H1 (cell line): ENCODE measurements at places on chromosomes 16 and 17. TPM values are rescaled to one million over a fixed set of nuclear protein-coding genes. Genes with fewer than 3 reads are reported as not detected.

GRCh38 chr17:8922928-8923327 is 42.6 kb downstream of the PIK3R5 start:
- H3K4me1 ChIP-seq, result no peaks in the 10 kb centered on the region
- H3K27ac ChIP-seq, result no peak overlapping the region
- H3K36me3 ChIP-seq, result no peaks in the 10 kb centered on the region
- H3K27me3 ChIP-seq, result no peaks in the 10 kb centered on the region
- H3K4me3 ChIP-seq, result no peak overlapping the region

SLFN14 gene
- total RNA-seq, result not detected in 2 replicates

DNA sequence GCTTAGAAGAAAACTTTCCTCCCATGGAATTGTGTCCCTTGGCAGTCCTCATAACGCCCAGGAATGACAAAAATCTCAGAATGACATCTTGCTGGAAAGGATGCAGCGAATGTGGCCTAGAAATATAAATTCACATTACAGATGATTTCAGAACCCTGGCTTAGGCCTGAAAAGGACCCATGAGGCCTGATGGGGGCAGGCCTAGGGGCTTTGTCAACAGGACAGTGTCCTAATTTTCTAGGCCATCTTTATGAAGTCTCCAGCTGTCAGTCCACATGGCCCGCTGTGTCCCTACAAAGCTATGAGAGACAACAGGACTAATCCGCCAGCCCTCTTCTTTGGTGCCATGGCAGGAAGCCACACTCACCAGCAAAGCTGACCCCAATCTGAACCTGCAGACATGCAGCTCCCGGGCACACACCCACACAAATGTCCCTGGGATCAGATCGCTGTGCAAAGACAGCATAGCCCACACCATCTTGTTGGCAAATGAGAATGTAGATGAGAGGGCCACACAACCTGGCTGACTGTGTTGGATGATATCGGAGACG is 40.4 kb upstream of the DNAH17 start:
- H3K4me3 ChIP-seq, result no peak overlapping the region
- no peaks in the 10 kb centered on the region for H3K36me3 ChIP-seq
- no peak for DNase-seq
- H3K27ac ChIP-seq, result no peak overlapping the region
- H3K27me3 ChIP-seq, result no peaks in the 10 kb centered on the region
- no peaks in the 10 kb centered on the region for H3K4me1 ChIP-seq

ABCA9 gene
- not detected in 2 replicates for total RNA-seq

DNA sequence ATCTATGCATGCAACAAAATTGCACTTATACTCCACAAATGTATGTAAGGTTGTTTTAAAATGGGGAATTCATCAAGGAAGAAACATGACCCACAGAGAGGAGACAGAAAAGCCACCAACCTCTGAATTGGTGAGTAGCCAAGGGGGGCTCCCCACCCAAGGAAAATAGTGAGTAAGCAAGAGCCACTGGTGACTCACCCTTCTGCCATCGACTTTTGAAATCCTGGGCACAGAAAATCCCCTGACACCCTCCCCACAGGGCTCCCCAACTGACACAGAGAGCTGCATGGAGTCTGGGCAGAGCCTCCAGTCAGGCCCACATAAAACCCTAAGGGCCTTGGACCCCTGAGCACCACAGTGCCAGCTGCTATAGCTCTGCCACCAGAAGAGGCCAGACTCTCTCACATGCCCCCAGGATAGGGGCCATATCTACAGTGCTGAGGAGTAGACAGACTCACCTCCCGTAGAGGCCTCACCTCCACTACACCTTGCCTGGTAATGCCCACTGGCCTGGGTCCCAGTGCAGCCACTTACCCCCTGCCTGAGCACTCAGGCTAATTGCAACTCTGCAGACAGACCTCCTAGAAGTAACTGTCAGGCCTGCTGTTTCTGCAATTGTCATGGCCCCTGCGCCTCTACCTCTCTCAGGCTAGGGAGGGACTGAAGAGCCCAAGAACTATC is 244.7 kb upstream of the WSB1 start:
- H3K4me3 ChIP-seq, result no peak overlapping the region
- no peak for DNase-seq
- H3K4me1 ChIP-seq, result no peaks in the 10 kb centered on the region
- H3K36me3 ChIP-seq, result no peaks in the 10 kb centered on the region

GRCh38 chr17:60473788-60474187 is 51.5 kb downstream of the CHCT1 start:
- no peaks in the 10 kb centered on the region for H3K27me3 ChIP-seq
- no peaks in the 10 kb centered on the region for H3K4me1 ChIP-seq
- peaks cover 12% of the 10 kb centered on the region; the same call in 1 of the 2 replicates for H3K36me3 ChIP-seq
- no peak for DNase-seq
- H3K27ac ChIP-seq, result no peak overlapping the region

DNA sequence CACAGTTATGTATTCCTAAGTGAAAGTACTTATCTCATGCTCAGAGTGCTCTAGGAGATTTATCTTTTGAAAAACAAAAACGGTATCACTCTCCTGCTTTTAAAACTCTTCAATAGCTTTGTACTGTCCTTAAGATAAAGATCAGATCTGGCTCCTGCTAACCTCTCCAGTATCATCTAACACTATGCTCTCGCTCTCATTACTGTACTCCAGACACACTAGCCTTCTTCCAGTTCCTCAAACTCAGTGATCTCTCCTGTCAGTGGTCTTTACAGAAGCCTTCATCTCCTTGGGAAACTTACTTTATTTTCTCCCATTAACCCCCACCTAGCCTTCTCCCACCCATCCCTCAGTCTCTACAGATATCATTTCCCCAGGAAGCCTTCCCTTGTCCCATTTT is 10.1 kb downstream of the ULK2 start:
- H3K27me3 ChIP-seq, result no peaks in the 10 kb centered on the region
- DNase-seq, result no peak
- no peaks in the 10 kb centered on the region for H3K36me3 ChIP-seq
- H3K27ac ChIP-seq, result no peak overlapping the region

MMP15 gene
- 42.2 and 44.0 TPM in 2 replicates for total RNA-seq

GRCh38 chr17:493666-494065 is 141.1 kb upstream of the RPH3AL start:
- H3K4me1 ChIP-seq, result peaks cover 14% of the 10 kb centered on the region
- no peak for DNase-seq
- no peak overlapping the region for H3K27ac ChIP-seq
- no peaks in the 10 kb centered on the region for H3K36me3 ChIP-seq
- H3K27me3 ChIP-seq, result peaks cover 19% of the 10 kb centered on the region

DNA sequence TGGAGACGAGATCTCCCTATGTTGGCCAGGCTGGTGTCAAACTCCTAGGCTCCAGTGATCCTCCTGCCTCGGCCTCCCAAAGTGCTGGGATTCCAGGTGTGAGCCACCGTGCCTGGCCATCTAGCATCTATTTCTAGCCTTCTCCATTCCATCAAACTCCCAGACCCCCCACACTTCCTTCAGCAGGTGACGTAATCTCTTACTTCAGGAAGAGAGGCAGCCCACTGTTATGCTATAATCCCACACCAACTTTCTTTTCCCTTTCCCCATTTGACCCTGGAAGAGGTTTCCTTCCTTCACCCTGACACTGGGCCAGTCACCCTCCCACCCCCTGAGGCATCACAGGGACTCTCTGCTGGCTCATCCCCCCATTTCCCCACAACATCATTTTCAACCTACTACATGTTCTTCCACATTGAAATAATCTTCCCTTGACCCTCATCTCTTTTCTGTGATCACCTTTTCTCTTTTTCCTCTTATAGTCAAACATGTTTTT is 7.6 kb downstream of the ITGA2B start:
- peaks cover 4% of the 10 kb centered on the region for H3K4me1 ChIP-seq
- no peak overlapping the region for H3K27ac ChIP-seq

TMEM100 gene
- 0.48 and 1.1 TPM in 2 replicates for total RNA-seq

GRCh38 chr16:14148569-14148968 is 77.5 kb downstream of the MRTFB start:
- H3K4me3 ChIP-seq, result no peak overlapping the region
- H3K4me1 ChIP-seq, result no peaks in the 10 kb centered on the region
- no peak overlapping the region for H3K27ac ChIP-seq

GRCh38 chr16:30875871-30876801 is 17.7 kb downstream of the BCL7C start:
- DNase-seq, result no peak
- no peaks in the 10 kb centered on the region for H3K36me3 ChIP-seq
- H3K27ac ChIP-seq, result peak overlapping the region; percentile 77

DNA sequence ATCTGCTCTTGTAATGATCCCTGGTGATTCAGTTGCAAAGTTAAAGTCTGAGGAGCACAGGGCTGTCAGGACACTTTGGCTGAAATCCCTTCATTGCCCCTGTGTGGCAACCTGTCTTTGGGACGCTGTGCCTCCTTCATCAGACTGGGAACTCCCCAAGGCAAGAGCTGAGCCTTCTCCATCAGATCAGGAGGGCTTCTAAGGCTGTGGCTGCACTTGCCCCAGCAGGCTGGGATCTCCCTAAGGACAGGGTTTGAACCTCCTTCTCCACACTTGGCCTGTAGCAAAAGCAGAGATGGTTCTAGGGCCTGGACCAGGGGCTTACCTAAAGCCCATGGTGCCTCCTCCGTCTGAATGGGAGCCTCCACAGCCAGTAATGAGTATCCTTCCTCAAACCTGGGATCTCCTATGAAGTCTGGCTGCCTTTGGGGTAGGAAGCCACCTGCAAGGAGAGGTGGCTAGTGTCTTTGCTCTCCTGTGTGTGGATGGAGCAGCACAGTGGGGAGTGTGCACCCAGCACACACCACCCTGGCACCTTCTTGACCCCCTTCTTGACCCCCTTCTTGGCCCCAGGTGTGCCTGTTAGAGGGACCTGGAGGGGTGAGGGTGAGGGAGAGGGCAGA is 79.0 kb upstream of the NKD1 start:
- DNase-seq, result no peak
- H3K27me3 ChIP-seq, result peaks cover 29% of the 10 kb centered on the region

TPSG1 gene
- total RNA-seq, result not detected in 2 replicates

DNA sequence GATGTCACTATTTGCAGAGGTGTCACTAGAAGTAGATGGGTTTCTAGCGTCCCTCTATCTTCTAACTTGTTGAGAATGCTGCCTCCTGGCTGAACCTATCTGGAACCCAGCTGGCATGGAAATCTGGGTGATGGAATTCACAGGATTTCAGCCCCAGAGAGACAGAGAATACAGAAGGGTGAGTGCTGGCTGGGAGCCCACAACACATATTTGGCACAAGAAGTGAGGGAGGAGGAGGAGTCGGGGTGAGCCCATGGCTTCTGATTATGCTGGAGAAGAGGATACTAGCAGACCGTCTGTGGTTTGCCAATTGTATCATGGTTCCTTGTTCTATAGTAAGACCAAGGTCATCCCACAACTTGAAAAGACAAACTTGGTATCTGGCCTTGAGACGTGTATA is 557.8 kb upstream of the SALL1 start:
- H3K4me1 ChIP-seq, result no peaks in the 10 kb centered on the region; the same call in 1 of the 2 replicates
- no peaks in the 10 kb centered on the region for H3K36me3 ChIP-seq
- no peak for DNase-seq
- H3K4me3 ChIP-seq, result no peak overlapping the region
- no peaks in the 10 kb centered on the region for H3K27me3 ChIP-seq
- H3K27ac ChIP-seq, result no peak overlapping the region

GRCh38 chr16:87461466-87461991 is 31.3 kb downstream of the ZCCHC14 start:
- peaks cover 11% of the 10 kb centered on the region; the same call in 1 of the 2 replicates for H3K36me3 ChIP-seq
- H3K27ac ChIP-seq, result no peak overlapping the region
- peaks cover 2% of the 10 kb centered on the region; the same call in 1 of the 2 replicates for H3K4me1 ChIP-seq
- peak overlapping the region; percentile 26 for H3K4me3 ChIP-seq
- peak; percentile 87 for DNase-seq

SCN4A gene
- total RNA-seq, result 6.6 and 8.5 TPM in 2 replicates

GRCh38 chr16:2686912-2687507 is 4.7 kb downstream of the KCTD5 start:
- H3K4me3 ChIP-seq, result no peak overlapping the region
- no peaks in the 10 kb centered on the region for H3K27me3 ChIP-seq
- no peak for DNase-seq

DNAH9 gene
- total RNA-seq, result 0.65 and 0.86 TPM in 2 replicates

DNA sequence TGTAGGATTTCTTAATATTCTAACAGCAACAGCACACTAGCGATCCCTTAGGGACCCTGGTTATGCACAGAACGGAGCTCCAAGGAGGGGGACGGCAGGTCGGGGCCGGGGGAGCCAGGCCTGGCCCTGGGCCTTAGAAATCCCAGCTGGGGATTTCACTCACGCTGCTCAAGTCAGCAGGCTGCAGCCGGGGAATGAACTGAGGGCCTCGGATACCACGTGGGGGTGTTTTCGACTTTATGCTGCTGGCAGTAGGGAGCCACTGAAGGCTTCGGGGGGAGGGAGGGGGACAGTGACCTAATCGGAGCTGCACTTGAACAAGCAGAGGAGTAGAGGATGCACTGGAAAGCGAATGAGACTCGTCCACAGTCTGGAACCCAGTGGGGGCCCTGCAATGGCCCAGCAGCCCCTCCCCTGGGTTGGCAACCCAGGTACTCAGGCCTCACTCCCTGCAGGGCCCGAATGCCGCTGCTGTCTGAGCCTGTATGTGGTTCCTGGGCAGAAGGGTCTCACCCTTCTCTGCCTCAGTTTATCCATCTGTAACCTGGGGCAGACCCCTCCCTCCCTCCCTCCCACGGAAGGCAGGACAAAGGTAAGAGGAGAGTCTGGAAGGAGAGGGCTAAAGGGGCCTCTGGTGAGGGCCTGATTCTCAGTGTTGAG is 53.7 kb downstream of the RPH3AL start:
- H3K36me3 ChIP-seq, result no peaks in the 10 kb centered on the region
- no peak for DNase-seq
- no peaks in the 10 kb centered on the region for H3K4me1 ChIP-seq

GRCh38 chr17:10458701-10459100 is 10.7 kb downstream of the MYH4 start:
- H3K4me1 ChIP-seq, result no peaks in the 10 kb centered on the region
- no peaks in the 10 kb centered on the region for H3K27me3 ChIP-seq
- H3K4me3 ChIP-seq, result no peak overlapping the region

DNA sequence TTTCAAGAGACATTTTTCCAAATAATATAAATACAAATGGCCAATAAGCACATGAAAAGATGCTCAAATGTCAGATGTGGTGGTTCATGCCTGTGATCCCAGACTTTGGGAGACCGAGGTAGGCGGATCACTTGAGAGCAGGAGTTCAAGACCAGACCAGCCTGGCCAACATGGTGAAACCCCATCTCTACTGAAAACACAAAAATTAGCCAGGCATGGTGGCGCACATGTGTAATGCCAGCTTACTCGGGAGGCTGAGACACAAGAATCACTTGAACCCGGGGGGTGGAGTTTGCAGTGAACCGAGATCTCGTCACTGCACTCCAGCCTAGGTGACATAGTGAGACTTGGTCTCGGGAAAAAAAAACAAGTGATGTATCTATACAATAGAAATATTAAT is 2.9 kb upstream of the GALK1 start:
- H3K27me3 ChIP-seq, result no peaks in the 10 kb centered on the region
- H3K27ac ChIP-seq, result no peak overlapping the region
- H3K36me3 ChIP-seq, result no peaks in the 10 kb centered on the region

ZSCAN10 gene
- total RNA-seq, result 195 and 209 TPM in 2 replicates
